Activated T-cell treated with anti-CD3 and anti-CD28 coated beads for 24 hours (primary cell): ENCODE measurements at places on chromosomes 1 and 21.

- DNase-seq, result no peak
Measured at GRCh38 chr21:17775431-17776126, 43.6 kb downstream of the C21orf91 start.

GRCh38 chr1:90990779-90991178 lies 31.1 kb downstream of the ZNF644 start:
- DNase-seq, result no peak

DNA sequence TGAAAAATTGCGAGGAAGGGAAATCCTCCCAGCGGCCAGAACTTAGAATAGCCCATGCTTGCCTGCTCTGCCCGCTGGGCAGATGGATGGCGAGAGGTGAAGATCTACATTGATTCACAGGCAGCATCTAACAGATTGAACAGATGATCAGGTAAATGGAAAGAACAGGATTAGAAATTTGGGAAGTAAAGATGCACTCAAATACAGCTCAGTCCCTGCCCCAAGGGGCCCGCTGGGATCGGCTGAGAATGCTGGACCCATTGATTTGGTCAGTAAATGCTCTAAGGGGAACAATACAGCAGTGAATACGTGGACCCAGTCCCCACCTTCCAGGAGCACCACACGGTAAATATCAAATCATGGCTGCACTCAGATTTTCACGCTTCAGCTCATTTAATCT lies 248.2 kb downstream of the MATN1 start:
- no peak for DNase-seq

- no peak for DNase-seq
Measured at GRCh38 chr1:73626326-73626725, 571.6 kb downstream of the LRRIQ3 start.

GRCh38 chr1:31755850-31756492 lies 8.2 kb downstream of the ADGRB2 start:
- DNase-seq, result no peak

DNA sequence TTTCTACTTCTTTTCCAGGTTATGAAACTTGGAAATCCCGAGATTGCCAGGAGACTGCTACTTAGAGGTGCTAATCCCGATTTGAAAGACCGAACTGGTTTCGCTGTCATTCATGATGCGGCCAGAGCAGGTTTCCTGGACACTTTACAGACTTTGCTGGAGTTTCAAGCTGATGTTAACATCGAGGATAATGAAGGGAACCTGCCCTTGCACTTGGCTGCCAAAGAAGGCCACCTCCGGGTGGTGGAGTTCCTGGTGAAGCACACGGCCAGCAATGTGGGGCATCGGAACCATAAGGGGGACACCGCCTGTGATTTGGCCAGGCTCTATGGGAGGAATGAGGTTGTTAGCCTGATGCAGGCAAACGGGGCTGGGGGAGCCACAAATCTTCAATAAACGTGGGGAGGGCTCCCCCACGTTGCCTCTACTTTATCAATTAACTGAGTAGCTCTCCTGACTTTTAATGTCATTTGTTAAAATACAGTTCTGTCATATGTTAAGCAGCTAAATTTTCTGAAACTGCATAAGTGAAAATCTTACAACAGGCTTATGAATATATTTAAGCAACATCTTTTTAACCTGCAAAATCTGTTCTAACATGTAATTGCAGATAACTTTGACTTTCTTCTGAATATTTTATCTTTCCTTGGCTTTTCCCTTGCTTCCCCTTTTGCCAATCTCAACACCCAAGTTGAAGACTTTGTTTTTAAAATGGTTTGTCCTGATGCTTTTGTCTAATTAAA lies 4.0 kb downstream of the CDKN2C start:
- DNase-seq, result no peak

DNA sequence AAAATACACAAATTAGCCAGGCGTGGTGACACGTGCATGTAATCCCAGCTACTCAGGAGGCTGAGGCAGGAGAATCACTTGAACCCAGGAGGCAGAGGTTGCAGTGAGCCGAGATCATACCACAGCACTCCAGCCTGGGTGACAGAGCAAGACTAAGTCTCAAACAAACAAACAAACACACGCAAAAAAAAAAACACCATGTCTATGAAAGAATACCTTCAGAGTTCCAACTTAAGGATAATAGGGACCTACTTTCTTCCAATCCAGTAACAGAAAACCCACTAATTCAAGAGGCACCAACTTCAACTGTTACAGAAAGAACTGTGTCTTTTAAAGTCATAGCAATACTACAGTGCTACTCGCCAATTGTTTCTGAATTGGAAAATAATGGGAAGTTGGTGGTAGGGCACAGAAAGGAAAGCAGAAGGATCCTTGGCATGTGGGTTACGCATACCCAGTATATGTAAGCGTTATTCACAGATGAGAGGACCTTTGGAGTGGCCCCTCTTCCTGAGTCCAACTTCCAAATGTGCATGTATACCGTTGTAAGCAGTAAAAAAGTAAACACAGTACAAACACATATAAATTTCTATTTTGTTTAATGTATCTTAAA lies 87.0 kb downstream of the ACBD6 start:
- DNase-seq, result no peak

- DNase-seq, result no peak
Measured at GRCh38 chr1:198167436-198167934, 10.7 kb downstream of the NEK7 start.

DNA sequence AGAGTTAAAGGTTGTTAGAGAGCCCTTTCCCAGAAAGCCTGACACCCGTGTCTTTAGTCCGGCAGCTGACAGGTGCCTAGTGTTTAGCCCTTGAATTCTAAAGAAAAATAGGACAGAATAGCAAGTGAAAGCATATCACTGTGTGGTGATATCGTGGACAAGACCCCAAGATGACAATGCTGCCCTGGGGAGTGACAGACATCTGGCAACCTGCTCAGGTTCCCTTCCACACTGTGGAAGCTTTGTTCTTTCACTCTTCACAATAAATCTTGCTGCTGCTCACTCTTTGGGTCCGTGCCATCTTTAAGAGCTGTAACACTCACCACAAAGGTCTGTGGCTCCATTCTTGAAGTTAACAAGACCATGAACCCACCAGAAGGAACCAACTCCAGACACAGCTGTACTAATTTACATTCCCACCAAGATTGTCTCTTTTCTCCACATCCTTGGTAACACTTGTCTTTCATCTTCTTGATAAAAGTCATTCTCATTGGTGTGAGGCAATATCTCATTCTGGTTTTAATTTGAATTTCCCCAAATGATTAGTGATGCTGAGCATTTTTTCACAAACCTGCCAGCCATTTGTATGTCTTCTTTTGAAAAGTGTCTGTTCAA lies 107.6 kb upstream of the SGIP1 start:
- no peak for DNase-seq

GRCh38 chr21:43809853-43810504 lies 20.6 kb downstream of the RRP1 start:
- no peak for DNase-seq

DNA sequence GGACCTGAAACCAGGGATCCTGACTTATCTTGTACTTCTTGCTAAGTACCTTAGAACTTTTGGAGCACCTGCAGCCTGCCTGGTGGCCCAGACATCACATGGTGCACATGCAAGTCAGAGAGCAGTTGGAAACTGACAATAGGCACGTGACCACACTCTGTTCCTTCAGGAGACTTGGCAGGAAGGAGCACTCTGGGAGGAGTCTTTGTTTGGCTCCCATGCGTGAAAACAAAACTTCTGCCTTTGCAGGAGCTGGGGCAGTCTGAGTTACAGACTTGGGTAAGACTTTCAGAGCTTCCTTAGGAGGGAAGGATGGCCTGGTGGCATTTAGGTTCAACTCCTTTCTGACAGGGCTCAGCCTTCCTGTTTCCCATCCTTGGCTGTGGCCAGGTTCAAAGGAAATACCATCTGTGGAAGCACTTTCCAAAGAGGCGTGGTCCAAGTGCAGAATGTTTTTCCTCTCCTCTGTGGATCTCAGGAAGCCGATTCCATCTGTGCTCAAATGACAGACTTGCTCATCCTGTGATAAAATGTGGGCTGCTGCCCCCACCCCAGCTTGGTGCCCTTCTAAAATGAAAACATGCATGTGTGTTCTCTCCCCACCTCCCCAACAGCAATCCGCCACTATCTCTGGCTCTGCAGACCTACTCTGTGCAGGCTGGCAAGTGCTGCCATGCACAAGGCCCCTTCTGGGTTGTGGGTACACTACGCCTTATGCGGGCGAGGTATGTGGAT lies 14.1 kb upstream of the ZNF436 start:
- no peak for DNase-seq

- no peak for DNase-seq
Measured at GRCh38 chr1:32893198-32894018, 7.1 kb downstream of the HPCA start.

DNA sequence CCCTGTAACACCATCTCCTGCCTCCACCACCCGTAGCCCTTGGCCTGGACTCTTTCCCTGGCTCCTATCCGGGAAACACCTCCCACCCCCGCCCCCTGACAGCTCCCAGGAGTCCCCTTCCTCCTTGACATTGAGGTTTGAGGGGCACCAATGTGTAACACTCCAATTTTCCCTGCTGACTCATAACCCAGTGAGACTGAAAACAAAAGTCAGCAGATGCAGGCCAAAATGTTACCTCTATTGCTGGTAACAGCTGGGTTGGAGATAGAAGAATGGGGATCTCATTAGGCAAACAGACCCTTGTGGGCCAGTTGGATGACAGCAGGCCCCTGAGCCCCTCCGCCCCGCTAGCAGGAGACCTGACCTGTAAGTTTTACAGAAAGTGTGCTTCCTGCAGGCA lies 237.2 kb downstream of the KAZN start:
- DNase-seq, result no peak

DNA sequence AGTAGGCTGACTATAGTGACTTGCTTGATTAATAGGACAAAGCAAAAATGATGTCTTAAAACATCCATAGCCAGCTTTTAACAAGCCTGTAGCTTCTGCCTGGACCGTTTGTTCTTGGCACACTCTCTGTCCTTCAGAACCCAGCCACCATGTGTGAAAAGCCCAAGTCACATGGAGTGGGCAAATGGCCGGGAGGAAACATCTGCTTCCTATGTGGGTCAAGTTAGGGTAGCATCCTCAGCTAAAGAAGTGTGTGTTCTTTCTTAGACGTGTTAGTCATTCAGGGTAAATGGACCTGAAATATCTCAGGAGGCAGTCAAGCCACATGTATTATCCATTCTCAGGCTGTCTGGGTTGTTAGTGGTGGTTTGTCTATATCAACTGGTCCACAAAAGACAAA lies 23.4 kb downstream of the RD3 start:
- DNase-seq, result no peak

GRCh38 chr1:245325922-245326795 lies 171.4 kb downstream of the KIF26B start:
- DNase-seq, result no peak

- no peak for DNase-seq
Measured at GRCh38 chr1:48955774-48956173, 179.1 kb upstream of the BEND5 start.

GRCh38 chr1:77347646-77348045 lies 65.8 kb downstream of the AK5 start:
- DNase-seq, result peak; percentile 25

- no peak for DNase-seq
Measured at GRCh38 chr1:153506386-153506785, 29.4 kb downstream of the S100A6 start.

GRCh38 chr1:183234660-183235476 lies 48.8 kb downstream of the LAMC2 start:
- DNase-seq, result no peak

- no peak for DNase-seq
Measured at GRCh38 chr1:147504801-147505311, 36.4 kb upstream of the BCL9 start.

GRCh38 chr21:46068516-46069079 lies 29.3 kb upstream of the COL6A2 start:
- no peak for DNase-seq
